Fibroblast of skin of right quadriceps (primary cell): ENCODE measurements at places on chromosomes 5 and 9.
A peak's percentile ranks its signal among the peaks of the same experiment; 100 is the strongest.

DNA sequence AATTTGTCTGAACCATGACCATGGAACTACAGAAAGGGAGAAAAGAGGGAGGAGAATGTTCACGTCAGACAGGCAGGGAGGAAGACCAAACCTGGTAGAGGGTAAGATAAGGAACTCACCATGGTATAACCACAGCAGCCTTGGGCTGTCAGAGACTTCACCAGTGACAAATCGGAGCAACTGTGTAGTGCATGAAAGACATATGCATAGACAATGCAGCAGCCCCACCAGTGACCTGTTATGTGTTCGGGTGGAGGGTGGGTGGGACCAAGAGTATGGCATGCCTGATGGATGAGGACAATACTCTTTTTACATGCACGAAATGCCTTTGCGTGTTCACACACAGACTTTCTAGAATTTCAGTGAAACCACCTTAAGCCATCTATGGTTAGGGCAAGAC is 221.8 kb upstream of the RASEF start:
- DNase-seq = no peak

GRCh38 chr9:81397481-81398381 is 291.6 kb downstream of the TLE1 start:
- DNase-seq = no peak

- DNase-seq = peak; percentile 47
Measured at GRCh38 chr9:70477146-70477745, 62.8 kb upstream of the KLF9 start.

DNA sequence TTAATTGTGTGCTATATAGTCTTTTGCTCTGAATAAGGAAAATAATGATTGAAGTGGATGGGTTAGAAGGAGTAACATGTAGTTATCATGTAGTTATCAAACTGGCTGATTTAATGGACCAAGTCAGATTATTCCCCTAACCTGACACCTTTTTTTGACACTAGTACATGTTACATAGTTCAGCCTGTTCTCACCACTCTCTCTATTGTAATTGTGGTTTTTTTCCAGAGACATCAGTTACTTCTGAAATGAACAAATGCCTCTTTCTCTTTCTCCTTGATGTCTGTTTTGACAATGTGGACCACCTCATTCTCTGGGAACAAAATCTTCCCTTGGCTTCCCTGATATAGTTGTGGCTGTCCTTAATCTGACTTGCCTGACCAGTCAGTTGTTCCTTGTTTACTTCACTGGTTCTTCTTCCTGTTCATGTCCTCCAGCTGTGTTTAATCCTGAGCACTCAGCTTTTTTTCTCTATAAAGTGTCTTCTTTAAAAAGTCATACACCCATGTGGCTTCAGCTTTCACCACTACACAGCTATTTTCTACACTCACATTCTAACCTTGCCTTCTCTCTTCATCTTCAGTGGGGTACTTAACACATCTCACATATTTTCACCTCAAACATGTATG is 243.4 kb downstream of the ARRDC3 start:
- DNase-seq = no peak

- DNase-seq = no peak
Measured at GRCh38 chr9:75504721-75505120, 385.8 kb upstream of the PCSK5 start.

DNA sequence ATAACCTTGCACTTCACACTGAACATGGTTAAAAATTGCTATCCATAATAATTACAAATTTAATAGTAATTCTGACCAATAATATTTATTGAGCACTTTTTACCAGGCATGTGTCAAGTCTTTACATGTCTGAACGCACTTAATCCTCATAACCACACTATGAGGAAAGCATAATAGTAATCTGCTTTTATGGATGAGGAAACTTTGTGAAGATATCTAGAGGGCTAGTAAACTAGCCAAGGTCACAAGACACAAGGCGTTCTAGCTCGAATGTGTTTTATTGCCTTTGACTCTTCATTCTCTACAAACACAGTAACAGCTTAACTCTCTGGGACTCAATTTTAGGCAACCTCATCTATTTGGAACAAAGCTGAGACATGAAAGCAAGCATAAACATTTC is 205.1 kb downstream of the ARHGEF28 start:
- no peak for DNase-seq

GRCh38 chr9:33022755-33023154 is 2.3 kb upstream of the DNAJA1 start:
- DNase-seq = no peak

- peak; percentile 54 for DNase-seq
Measured at GRCh38 chr5:56816546-56817081, 1.3 kb downstream of the MAP3K1 start.

GRCh38 chr5:60636001-60636400 is 64.0 kb downstream of the DEPDC1B start:
- DNase-seq = no peak

DNA sequence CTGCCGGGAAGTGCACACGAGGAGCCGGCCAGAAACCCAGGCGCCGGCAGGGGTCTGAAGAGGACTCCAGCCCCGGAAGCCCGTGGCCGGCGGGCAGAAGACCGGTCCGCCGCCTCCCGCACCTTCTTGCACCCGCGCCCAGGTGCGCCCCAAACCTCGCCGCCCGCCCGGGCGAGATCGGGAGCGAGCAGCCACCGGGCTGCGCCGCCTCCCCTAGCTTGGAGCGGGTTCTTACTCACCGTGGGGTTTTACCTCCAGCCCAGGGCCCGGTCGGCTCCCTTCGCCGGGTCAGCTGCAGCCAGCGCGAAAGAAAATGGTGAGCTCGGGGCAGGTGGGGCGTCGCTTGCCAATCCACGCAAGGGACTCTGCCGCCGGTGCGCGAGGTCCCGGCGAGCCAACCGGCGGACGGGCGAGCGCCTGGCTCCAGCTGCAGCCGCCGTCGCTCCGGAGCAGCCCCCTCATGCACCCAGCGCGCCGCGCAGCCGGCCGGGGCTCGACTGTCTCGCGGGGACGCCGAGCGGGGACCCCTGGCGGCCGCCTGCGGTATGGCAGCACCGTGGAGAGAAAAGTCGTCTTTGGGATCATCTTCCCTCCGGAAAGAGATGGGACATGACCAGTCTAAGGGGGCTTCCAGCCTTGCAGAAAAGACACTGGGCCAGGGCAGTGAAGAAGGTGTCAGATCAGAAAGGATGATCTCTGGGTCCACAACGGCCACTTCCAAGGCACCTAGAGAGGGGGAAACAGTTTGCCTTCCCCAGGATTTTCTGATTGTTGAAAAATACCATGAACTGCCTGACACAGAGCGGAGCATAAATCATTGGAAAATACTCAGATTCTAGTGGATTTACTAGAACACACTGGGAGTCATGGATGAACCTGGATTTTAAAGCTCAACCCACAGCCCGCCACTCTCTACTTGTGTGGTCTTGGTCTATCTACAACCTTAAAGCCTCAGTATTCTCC is at the start of gene MOB3B:
MOB3B (minus strand) TSS at position 499 of the 963 bp plus-strand sequence. CDS start 74,264 bp downstream, outside the sequence.
- peak; percentile 63 for DNase-seq

DNA sequence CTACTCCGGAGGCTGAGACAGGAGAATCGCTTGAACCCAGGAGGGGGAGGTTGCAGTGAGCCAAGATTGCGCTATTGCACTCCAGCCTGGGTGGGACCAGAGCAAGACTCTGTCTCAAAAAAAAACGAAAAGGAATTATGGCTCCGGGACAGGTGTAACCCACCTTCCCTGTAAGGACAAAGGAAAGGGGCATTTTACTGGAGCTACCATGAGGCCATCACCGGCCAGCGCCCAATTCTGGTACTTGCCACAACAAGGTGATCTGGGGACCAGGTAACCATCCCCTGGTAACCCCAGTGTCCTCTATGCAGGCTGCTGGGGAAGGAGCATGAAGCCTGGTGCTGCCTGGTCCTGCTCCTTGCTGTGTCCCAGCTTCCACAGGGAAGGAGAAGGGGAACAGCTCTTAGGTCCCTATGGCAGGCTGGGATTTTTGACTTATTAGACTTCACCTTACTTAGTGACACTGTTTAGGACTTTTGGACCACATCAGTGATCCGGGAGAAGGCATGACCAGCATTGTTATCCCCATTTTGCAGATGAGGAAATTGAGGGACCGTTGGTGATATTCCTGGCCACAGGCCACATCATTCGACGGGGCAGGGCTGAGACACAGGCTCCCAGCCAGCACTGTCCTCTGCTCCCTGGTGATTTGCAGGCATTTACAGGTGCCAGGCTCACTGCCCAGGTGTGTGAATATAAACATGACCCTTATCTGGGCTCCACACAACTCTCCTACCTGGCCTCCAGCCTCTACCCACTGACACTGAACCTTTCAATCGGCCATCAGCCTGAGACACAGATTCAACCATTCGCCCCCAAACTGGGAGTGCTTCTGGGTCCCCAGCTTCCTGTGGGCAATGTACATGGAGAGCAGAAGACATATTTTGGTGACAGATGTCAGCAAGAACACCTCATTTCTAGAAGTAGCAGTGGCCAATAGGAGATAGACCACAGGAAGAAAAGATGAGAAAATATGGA is 26.5 kb upstream of the ABO start:
- DNase-seq = no peak

DNA sequence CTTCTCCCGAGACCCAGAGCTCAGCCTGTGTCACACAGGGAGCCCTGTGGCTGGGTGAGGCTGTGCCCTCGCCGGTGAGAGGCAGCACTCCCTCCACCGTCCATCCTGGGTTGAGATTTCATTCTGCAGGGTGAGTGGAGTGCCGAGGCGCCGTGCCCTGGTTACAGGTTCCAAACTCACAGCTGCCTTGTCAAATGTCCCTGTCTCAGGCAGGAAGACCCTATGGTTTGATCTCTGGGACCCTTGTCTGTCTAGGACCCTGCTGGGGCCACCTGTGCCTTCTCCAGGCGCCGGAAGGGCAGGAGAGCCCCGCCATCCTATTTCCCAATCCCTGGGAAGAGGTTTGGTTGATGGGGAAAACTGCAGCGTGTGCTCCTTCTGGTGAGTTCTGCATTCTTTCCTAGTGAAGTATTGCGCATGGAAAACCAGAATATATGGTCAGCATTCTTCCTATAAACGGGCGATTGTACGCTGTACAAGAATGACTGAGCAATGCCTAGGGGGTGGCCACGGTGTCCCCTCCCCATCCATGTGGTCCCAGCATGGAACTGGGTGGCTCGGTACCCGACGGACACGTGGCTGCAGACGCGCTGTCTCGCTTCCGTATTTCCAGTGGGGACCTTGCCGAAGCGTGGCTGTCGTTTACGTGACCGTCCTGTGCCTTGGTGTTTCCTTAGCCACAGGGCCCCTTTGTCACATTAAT is 95.9 kb upstream of the COL5A1 start:
- DNase-seq = peak; percentile 95

GRCh38 chr9:122336866-122337555 is 33.8 kb upstream of the PTGS1 start:
- no peak for DNase-seq

- DNase-seq = no peak
Measured at GRCh38 chr9:87810679-87811178, 71.9 kb upstream of the SPATA31E1 start.

- DNase-seq = no peak
Measured at GRCh38 chr5:31707329-31707728, 68.4 kb downstream of the PDZD2 start.
